NCI-H748 treated with DMSO at 0.1 percent for 48 hours (cell line): ENCODE measurements at places on chromosomes 6 and 20.

- DNase-seq = no peak
Measured at GRCh38 chr6:41056768-41057490, 3.9 kb downstream of the APOBEC2 start.

DNA sequence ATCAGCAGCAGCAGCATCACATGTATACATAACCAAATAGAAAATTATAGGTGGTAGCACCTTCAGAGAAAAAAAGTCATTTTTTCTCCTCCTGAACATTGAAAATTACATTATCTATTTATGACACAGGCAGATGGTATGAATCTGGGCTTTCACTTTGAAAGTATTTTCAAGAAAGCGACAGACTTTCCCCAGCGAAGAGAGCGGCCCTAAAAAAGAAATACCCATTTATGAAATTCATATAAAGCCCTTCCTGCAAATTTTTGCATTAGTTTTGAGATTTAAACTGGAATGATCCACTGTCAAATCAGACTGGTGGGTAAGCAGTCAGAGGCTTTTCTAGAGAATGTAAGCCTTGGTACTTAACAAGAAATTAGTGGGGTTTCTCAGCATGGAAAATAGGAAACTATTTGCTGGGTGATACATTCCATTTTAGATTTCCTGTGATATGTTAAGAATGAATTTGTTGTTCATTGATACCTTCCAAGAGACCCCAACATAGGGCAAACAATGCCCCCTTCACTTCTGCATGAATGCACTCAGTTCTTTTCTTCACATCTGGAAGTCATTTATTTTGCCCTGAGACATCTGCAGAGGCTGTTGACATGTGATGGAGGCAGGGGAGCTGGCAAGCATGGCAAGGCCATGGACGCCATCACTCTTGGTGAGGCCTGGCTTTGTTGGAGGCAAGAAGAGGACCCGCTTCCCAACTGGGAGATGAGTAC, 147.0 kb downstream of the LINC00237 start:
- no peak for DNase-seq

GRCh38 chr20:43320536-43320935, 130.8 kb upstream of the PTPRT start:
- no peak for DNase-seq

GRCh38 chr20:53693262-53693871, 99.7 kb upstream of the ZNF217 start:
- no peak for DNase-seq

- no peak for DNase-seq
Measured at GRCh38 chr6:64270083-64270482, 634.5 kb downstream of the PHF3 start.

DNA sequence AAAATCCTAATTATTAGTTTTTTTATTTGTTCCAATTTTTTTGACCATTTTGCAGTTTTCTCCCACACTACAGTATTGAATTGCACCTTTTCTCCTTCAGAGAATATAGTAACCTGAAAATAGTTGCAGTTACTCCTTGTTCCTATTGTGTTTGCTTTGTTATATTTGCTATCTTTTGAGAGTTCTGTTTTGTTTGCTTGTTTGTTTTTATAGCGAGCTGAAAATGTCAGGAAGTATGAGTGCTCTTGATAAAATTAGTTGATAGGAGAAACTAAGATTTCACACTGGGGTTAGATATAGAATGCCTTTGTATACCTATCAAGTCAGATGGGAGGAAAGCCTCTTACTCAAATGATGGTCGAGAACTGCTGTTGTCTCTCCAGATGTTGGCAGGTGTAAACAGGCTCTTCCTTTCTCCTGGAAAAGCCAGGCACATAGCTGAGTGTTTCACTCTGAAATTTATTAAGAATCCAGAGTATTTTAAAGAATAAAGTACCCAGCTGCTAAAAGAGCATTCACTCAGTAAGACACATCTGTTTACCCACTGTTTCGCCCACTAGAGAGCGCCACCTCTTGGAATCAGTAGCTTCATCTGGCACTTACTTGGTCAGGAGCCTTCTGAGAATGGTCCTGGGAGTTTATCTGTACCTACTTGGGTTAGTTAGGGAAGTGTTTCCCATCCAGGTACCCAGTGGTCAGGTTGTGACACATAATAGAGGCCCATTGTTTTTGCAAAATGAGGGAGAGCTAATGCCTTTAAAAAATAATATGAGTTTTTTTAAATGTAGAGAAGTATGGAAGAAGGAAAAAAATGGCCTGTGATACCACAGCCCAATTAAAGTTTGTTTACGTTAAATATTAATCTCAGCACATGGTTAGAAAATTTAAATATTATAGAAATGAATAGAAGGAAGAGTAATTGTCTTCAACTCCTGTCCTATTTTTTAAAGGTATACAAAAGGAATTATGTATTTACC, 11.2 kb downstream of the NT5DC1 start:
- DNase-seq = peak; percentile 45
